ENCODE measurements at places on chromosomes 1 and 21.

GRCh38 chr1:216563087-216563486 is 139.8 kb upstream of the USH2A start:
- no peak for DNase-seq

DNA sequence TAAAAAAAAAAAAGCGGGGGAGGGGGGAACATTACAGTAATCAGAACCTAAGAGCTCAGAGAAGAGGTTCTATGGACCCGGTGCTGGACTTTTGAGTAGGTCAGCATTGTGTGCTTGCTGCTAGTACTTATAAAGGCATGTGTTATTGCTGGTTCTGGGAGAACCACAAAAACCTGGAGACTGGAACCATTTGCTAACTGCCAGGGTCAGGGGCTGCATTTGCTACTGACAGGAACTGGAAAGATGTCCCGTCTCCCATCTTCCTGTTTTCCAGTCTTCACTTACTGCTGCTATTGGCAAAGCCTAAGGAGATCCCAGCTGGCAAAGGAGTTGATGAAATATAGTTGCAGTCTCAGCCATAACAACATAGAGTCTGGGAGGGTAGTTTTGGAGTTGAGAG is 4.3 kb downstream of the RNF2 start:
- DNase-seq: no peak

- DNase-seq: no peak
Observed at GRCh38 chr1:156578055-156578454, 1.5 kb upstream of the TTC24 start.

DNA sequence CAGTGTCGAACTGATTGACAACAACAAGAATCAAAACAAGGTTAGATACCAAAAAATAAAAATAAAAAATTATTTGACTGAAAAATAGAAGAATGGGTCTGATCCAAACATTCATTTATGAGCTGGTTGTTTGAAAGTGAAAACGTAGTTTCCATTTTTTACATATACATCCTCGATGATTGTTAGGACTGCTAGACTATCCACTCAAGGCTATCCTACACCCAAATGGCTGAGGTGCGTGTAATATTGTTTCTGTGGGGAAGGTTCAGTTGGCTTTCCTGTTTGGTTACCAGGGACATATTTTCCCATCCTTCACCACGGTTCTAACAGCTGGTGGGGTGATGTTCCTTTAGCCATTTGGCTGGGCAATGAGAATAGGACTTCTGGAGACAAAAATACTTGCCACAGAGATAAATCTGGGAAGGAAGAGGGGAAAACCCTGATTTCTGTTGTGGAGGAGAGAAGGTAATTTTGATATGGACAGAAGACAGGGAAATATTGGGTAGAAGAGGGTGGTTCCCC is 66.3 kb downstream of the MAP3K7CL start:
- DNase-seq: no peak

DNA sequence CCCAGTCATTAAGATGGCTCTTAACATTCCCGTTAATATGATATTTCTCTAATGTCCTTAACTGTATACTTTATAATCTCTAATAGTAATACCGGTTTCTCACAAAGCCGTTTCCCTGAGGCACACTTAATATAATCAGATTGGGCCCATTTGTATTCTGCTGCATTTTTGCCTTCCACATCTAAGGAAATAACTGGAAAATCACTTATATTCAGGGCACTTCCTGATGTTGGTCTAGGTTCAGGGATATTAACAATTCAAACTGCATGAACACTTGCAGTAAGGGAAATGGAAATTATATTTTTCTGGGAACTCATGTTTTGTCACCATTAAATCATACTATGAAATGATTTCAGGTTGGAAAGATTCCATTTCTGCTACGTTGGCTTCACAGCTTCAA is 119.8 kb downstream of the TPR start:
- no peak for DNase-seq

DNA sequence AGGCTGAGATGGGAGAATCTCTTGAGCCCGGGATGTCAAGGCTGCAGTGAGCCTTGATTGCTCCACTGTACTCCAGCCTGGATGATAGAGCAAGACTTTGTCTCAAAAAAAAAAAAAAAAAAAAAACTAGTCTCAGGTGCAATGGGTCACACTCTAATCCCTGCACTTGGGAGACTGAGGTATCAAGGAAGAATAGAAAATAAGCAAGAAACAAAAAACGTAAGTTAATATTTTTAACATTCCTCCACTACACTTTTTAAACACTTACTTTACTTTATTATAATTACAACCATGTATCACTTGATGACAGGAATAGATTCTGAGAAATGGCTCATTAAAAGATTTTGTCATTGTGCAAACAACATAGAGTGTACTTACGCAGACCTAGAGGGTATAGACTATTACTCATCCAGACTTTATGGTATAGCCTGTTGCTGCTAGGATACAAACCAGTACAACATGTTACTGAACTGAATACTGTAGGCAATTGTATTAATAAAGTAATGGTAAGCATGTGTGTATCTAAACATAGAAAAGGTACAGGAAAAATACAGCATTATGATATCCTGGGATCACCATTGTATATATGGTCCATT is 1244.1 kb upstream of the ADGRL4 start:
- no peak for DNase-seq

DNA sequence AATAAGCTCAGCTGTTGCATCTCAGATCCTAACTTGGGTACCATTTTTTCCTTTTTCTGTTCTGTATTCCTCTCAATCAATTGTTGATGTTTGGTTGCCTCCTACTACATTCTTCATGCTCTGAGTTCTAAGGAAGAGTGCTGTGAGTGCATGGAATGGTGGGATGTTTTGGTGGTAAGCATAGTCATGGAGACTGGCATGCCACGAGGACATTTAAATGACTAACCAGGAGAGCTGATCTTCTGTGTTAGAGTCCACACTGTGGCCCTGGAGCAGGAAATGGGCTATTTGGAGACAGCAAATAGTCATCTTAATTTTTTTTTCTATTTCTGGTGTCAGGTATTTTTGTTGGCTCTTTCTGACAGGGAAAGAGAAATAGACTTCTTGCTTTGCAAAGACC is 69.5 kb upstream of the HSD17B7 start:
- no peak for DNase-seq

DNA sequence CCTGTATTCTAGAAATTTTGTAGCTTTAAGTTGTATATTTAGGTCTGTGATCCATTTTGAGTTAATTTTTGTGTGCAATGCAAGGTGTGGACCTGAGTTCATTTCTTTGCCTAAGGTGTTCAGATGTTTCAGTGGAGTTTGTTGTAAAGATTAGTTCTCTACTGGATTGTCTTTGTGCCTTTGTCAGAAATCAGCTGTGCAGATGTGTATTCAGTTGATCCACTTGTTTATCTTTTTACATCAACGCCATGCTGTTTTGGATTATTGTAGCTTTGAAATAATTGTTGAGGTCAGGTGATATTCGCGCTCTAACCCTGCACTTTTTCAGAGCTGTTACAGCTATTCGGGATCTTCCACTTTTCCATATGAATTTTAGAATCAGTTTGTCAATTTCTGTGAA is 32.8 kb downstream of the SKI start:
- DNase-seq: no peak

DNA sequence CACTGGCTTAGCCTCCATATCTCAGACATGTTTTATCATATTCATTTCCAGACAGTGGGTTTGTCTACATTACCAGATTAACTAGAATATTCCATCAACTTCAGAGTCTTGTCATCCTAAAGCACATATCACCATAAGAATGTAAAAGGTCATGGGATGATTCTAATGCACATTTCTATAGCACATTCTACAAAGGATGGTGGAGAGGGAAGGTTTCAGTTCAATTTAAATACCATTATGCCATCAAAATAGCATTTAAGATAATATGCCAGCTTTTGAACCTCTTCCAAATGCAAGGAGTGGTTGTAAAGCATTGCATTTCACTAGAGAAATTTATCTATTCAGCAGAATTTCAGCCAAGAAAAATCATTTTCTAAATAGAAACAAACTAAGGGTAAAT is 970.5 kb downstream of the TTLL7 start:
- DNase-seq: no peak

- no peak for DNase-seq
Observed at GRCh38 chr1:248703674-248704073, 1.1 kb upstream of the OR14I1 start.

- DNase-seq: no peak
Observed at GRCh38 chr1:113761937-113762336, 2.7 kb upstream of the PHTF1 start.

- DNase-seq: peak; percentile 26
Observed at GRCh38 chr1:157773493-157774350, 3.2 kb downstream of the FCRL2 start.

- DNase-seq: no peak
Observed at GRCh38 chr1:232586679-232587078, 43.3 kb downstream of the SIPA1L2 start.

GRCh38 chr1:169779970-169780369 is 14.7 kb downstream of the METTL18 start:
- no peak for DNase-seq

GRCh38 chr1:8926707-8927694 is 18.7 kb upstream of the CA6 start:
- no peak for DNase-seq

GRCh38 chr1:35564037-35564883 is 6.7 kb downstream of the NCDN start:
- DNase-seq: peak; percentile 90

- DNase-seq: no peak
Observed at GRCh38 chr1:225597926-225598575, 54.9 kb downstream of the ENAH start.

- DNase-seq: no peak
Observed at GRCh38 chr1:8025671-8026144, 401 bp downstream of the ERRFI1 start.

DNA sequence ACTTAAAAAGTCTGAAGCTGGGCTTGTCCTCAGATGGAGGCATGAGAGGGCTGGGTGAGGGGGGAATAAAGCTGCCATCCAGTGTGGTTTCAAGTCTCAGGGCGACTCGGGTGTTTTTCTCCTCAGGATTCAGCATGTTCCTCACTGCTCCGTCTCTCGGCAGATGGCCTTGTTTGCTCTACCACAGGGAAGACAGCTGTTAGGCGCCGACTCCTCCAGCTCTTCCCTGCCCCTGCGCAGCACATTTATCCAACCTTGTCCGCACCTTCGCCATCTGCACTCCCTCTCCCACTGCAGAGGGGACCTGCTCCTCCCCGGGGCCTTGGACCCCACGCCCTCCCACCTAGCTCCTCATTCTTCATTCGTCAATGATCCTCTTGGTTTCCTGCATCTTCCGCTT is 16.6 kb upstream of the S100A11 start:
- DNase-seq: no peak

GRCh38 chr1:180636138-180636537 is 4.3 kb downstream of the XPR1 start:
- peak; percentile 20 for DNase-seq

DNA sequence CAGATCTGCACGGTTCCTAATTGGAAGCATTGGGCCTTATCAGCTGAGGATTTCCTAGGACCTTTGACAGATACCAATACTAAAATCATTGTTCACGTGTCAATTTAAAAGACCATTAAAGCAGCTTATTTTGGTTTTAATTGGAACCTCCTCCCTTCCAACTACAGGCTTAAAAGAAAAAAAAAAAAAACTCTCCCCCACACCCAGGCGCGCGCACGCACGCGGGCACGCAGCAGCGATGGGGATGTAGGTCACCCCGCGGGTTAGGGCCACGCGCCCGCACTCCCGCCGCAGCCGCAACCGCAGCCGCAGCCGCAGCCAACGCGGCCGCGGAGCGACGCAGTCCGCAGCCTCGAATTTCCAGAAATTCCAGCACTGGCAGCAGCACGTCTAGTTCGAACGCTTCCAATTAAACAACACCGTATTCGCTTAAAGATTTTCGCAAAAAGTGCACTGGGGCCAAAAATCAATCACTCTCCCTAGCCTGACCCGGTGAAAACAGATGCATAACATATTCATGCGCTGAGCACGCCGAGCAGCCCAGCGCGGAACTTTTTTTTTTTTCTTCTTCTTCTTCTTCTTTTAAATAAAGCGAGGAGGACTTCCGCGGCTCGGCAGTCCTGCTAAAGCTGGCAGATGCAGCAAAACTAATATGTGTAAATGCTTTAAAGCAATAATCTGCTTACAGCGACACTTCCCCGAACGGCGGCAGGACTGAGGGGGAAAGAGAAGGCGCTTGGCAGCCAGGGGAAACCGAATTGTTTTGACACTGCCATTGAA is 13.3 kb upstream of the BARHL2 start:
- no peak for DNase-seq

- DNase-seq: peak; percentile 89
Observed at GRCh38 chr1:203117611-203118575, 9.6 kb upstream of the ADORA1 start.

- no peak for DNase-seq
Observed at GRCh38 chr21:19999369-20000272, 998.6 kb upstream of the NCAM2 start.

DNA sequence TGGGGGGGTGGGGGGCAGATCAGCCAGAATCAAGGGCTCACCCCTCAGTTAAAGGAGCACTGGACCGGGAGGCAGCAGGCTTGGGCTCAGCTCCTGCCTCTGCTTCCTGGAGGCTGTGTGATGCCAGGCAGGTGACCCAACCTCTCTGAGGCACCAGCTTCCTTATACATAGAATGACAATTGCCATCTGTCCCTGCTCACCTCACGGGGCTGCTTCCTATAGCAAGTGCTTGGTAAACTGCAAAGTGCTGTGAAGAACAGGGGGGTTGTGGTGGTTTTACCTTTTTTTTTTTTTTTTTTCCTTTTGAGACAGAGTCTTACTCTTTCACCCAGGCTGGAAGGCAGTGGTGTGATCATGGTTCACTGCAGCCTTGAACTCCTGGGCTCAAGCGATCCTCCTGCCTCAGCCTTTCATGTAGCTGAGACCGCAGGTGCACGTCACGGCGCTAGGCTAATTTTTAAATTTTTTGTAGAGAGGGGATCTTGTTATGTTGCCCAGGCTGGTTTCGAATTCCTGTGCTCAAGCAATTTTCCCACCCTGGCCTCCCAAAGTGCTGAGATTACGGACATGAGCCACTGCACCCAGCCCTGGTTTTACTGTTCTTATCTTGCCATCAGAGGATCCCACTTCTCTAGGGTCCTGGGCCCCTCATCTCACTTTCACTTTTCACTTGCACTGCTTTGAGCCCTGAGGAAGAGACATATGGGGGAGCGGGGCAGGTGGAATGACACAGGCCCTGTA is 11.6 kb downstream of the KCNQ4 start:
- DNase-seq: no peak

DNA sequence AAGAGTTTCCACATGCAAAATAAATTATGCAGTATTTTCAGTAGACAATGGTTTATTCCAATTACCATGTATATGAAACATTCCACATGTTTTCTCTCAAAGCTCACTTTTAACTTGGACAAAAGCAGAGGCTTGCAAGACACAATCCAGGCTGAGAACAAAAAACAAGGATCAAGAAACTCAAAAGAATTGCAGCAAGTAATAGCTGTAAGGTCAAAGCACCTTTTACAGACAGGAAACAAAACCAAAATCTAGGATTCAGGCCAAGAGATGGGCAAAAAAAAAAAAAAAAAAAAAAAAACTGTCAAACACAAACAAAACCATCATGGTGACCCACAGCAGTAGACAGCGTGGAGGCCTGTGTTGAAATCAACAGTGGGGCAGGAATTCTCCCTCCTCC is 9.3 kb downstream of the RGS1 start:
- DNase-seq: no peak

- DNase-seq: no peak
Observed at GRCh38 chr1:220182111-220182510, 88.2 kb downstream of the IARS2 start.
